Muscle of leg (tissue), 16 donors: ENCODE measurements at places on chromosomes 6 and 20.

- no peak for DNase-seq
Measured at GRCh38 chr20:57576002-57576401, 15.1 kb downstream of the PCK1 start.

GRCh38 chr6:155319902-155320301 lies 5.6 kb upstream of the TFB1M start:
- peak; percentile 19 for DNase-seq

GRCh38 chr6:165663377-165663735 lies 315 bp upstream of the PDE10A start:
- DNase-seq: peak; percentile 85

DNA sequence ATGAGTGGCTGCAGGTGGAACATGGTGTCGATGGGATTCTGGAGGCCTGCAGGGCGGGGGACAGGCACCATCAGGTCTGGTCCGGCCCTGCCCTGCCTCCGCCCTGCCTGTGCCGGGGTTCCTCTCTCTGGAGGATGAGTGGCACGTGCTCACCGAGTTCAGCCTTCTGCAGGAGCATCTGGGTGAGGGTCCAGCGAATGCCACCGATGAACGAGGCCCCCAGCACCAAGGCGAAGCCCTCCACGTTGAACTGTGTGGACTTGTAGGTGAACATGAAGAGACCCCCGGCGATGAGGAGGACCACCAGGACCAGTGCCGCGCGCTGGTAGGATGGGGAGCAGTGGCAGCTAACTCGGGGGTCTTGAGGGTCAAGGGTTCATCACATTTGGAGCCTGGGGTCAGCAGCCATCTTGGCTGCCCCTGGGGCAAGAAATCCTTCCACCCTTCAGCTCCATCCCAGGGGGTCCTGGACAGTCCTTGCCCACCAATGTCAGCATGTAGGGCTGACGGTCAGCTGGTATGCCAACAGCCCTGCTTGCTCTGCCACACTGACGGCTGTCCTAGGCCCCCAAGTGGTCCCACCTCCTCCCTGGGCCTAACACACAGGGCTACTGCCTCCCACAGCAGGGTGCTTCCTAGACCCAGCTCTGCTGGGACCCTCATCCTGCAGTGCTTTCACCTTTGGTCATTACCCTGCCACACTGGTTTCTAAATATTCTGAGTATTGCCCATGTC lies 46.8 kb upstream of the CDH22 start:
- DNase-seq: no peak

GRCh38 chr6:134230087-134230700 lies 87.7 kb downstream of the SGK1 start:
- peak; percentile 70 for DNase-seq

- no peak for DNase-seq
Measured at GRCh38 chr6:7262746-7263518, 50.1 kb downstream of the SSR1 start.

- no peak for DNase-seq
Measured at GRCh38 chr6:43933148-43933885, 163.3 kb downstream of the VEGFA start.

DNA sequence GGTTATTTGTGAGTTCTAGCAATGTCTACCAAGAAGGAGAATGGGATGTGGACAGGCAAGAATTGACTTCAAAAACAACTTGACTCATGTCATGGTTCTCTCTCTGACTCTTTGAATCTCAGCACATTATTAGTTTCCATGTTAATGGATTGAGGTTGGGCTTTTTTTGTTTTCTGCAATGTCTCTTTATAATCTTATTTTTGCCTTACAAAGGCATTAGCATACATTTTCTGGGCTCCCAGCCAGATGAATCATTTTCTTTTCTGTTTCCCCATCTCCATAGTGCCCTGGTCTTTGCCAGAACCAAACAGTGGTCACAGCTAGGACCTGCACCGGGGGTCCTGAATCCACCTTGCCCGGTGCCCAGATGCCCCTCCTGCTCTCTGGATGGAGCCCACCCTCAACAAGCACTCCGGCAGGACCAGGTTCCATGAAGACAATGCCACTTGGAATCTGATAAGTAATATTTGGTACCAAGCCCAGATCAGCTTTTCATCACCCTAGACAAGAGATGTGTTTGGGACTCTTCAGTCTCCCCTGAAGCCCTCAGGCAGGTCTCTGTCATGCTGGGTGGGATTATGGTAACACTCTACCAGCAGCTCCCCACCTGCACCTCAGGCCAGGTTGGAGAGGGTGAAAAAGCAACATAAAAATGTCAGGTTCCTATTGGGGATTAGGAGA lies 266.7 kb upstream of the SULF2 start:
- DNase-seq: peak; percentile 94

GRCh38 chr6:123594776-123595175 lies 42.0 kb downstream of the TRDN start:
- DNase-seq: no peak

DNA sequence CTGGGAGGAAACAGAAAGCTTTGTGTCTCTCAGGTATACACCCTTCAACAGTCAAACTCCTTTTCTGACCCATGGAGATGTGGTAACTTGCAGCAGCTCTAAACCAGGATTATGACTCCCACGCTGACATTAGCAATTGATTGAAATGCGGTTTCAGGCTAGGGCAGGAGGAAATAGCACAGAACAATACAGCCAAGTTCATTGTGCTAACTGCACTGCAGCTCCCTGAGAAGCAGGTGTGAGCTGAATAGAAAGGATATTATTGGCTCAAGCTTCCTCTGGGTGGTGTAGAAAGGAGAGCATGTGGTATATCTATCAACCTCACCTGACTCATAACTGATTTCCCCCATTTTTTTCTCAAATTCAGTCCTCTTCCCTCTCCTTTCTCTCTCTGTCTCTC lies 612.3 kb upstream of the BTBD3 start:
- DNase-seq: no peak

GRCh38 chr20:22794200-22794599 lies 209.8 kb upstream of the FOXA2 start:
- DNase-seq: peak; percentile 70

- no peak for DNase-seq
Measured at GRCh38 chr20:37615340-37616109, 78.3 kb upstream of the CTNNBL1 start.

- no peak for DNase-seq
Measured at GRCh38 chr6:40159865-40160264, 225.6 kb upstream of the MOCS1 start.

GRCh38 chr20:5474646-5475550 lies 158.1 kb upstream of the PROKR2 start:
- DNase-seq: no peak

GRCh38 chr20:15842872-15843271 lies 730.4 kb downstream of the KIF16B start:
- DNase-seq: no peak

DNA sequence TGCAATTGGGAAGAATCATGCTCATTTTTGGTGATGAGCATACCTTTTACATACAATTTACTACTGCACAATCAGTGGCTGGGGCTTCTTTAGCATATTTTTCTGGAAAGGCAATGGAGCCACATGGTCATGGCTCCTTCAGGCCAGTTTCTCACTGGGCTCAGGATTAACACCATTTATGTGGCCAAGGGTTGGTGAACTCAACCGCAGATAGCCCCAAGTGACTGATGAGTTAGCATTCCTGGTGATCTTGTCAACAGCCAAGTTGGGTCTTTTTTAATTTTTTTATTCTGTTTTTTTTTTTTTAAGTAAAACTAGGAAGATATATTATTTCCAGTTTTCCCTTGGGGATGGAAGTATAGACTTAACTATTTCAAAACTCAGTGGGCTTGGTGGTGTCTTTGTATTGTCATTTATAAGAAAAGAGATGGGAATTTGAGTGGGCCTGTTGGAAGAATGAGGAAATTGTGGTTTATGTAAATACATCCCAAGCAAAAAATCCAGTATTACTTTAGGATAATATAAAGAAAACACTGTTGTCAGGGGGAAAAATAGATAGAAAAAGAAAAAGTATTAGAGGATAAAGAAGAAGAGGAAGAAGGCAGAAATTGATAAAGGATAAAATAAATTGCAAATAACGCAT lies 397.4 kb downstream of the MAFB start:
- DNase-seq: no peak

DNA sequence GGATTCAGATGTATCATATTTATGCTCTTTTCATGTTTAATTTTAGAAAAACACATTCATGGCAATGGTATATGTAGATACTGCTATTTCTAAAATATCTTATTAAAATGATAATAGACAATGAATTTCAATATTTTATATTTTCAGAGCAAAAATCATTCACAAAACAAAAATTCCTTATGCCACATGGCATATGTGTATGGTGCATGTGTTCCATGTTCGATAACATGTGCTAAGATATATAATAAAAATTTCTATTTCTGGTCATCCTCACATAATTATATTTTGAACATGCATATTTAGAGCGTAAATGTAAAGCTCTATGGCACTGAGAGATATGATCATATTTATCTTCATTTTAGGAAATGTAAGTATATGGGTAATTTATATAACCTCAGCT lies 606.2 kb upstream of the AGPAT4 start:
- no peak for DNase-seq

- DNase-seq: no peak
Measured at GRCh38 chr6:89630488-89630887, 8.1 kb downstream of the LYRM2 start.

GRCh38 chr6:121523628-121524027 lies 88.2 kb downstream of the GJA1 start:
- no peak for DNase-seq

- no peak for DNase-seq
Measured at GRCh38 chr20:35238735-35239134, 12.2 kb downstream of the MMP24 start.

DNA sequence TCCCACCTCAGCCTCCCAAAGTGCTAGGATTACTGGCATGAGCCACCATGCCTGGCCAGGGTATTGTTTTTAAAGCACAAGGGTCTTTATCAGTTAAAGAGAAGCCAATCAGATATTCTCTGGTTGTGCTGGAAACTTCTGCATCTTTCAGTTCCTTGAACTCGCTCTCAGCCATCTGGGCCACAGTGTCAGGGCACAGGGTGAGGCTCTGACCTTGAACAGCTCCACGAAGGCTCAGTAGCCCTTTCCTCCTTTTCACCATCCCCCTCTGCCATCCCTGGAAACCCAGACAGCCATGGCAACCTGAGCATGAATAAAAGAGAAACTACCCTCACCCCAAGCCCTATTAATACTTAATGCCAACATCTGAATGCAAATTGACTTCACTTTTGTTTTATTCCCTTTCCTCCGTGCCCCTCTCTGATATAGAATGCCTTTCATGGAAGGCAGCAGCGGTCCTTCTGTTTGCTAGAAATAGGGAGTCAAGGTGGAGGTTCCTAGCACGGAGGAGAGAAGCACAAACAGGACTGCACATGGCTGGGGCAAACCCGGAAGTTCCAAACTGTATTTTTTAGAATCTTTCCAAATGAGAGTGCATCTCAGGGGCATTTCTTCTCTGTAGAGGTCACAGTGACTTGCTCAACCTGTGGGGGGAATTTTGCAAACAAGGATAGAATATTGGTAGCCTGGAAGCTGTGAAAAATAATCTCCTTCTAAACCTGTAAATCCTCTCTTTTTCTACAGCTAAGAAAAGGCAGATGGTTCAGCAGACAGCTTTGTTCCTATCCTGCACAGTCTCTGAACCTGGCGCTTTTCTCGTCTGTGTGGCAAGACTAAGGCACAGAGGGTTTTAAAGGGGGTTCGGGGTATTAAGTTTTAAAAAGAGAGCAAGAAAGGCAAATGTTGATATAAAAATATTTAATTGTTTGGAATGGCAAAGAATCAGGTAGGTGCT lies 176.4 kb upstream of the RREB1 start:
- DNase-seq: no peak

- peak; percentile 89 for DNase-seq
Measured at GRCh38 chr6:17156112-17156921, 54.5 kb downstream of the STMND1 start.

- DNase-seq: peak; percentile 11
Measured at GRCh38 chr6:156109713-156110112, 654.1 kb upstream of the NOX3 start.

DNA sequence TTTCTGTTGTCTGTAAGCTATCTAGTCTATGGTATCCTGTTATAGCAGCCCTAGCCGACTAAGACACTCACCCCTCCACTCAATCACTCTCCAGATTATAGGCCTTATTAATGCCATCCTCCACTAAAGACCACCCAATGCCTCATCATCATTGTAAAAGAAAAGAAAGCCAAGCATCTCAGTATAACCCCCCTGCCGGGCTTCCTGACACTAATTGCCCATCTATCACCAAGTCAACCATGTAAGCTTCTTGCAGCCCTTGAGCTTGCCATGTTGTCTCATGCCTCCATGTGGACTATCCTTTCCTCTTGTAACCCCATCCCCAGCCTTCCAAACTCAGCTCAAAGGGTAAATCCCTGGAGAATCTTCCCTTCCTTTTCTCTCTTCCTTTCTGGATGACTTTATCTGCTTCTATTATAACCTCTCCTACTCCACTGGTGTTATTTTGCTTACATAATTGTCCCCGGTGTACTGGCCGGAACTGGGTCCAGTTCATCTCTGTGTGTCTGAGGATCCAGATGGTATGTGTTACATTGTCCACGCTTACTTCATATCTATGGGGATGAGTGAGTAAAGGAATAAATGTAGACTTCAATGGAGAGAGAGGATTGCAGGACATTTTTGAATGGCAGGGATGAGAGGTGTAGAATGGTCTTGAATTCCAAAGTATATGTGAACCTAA lies 202.9 kb upstream of the SOX4 start:
- DNase-seq: peak; percentile 13

DNA sequence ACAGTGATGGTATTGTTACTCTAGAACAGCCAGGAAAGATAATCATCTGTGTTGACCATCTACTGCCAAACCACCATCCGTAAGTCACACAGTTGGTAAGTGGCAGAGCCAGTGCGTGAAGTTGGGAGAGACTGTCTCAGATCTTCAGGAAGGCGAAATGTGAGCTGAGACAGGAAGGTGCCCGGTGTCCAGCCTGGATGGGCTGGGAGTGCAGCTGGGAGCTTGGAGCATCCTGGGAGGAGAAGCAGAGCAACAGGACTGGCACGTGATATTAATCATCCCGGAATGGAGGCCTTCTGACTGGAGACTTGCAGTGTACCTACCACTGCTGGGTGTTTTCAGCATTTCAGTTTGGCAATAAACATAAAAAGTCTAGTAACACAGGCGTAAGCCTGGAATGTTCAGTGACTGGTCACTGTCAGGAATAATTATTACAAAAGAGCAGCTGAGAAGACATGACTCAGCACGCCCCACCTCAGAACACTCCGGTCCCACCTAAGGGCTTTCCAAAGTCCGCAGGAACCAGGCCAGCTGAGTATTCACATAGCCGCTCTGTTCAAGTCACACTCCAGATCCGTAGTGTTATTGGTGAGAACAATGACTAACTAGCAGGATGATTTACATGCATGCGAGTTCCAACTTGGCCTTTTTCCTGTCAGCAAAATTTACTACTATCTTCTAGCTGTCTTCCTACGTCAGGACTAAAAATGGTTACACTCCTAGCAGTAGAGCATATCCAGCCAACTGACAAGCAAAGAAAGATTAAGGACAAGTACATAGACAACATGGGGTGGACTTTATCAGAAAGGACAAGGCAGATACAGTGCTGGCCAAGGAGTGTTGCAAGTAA lies 45.1 kb upstream of the PNRC1 start:
- peak; percentile 96 for DNase-seq

GRCh38 chr6:169490830-169491229 lies 211.0 kb downstream of the WDR27 start:
- peak; percentile 73 for DNase-seq
